Smooth muscle cell of trachea (primary cell): ENCODE measurements at places on chromosomes 12 and 14. TPM values are rescaled to one million over a fixed set of nuclear protein-coding genes. Genes with fewer than 3 reads are reported as not detected.

RDH16 gene
- total RNA-seq = 0.15 and 0.17 TPM in 2 replicates

DAD1 gene
- 272 and 342 TPM in 2 replicates for total RNA-seq

DBX2 gene
- not detected in 2 replicates for total RNA-seq

STAC3 gene
- total RNA-seq = 1.3 TPM in 1 of 2 replicates, not detected in the other

FAM181A gene
- not detected in 2 replicates for total RNA-seq

STX2 gene
- 33.9 and 56.3 TPM in 2 replicates for total RNA-seq

NUP37 gene
- total RNA-seq = 42.8 and 89.4 TPM in 2 replicates

TMCC3 gene
- 0.73 and 0.83 TPM in 2 replicates for total RNA-seq

CLEC6A gene
- not detected in 2 replicates for total RNA-seq

CTDSP2 gene
- 94.2 and 111 TPM in 2 replicates for total RNA-seq

GZMB gene
- total RNA-seq = not detected in 2 replicates

C12orf56 gene
- total RNA-seq = 1.9 and 2.0 TPM in 2 replicates

RPGRIP1 gene
- not detected in 2 replicates for total RNA-seq

GRIP1 gene
- total RNA-seq = 0.73 TPM in 1 of 2 replicates, not detected in the other

MYF5 gene
- not detected in 2 replicates for total RNA-seq

BMP4 gene
- total RNA-seq = 14.8 and 23.3 TPM in 2 replicates

NEUROD4 gene
- total RNA-seq = not detected in 2 replicates

RPS6KL1 gene
- total RNA-seq = 1.0 and 1.2 TPM in 2 replicates

CCDC38 gene
- total RNA-seq = not detected in 2 replicates

PRICKLE1 gene
- total RNA-seq = 3.6 and 8.1 TPM in 2 replicates

LGMN gene
- total RNA-seq = 14.8 and 25.1 TPM in 2 replicates

GPR135 gene
- 3.9 and 4.1 TPM in 2 replicates for total RNA-seq

USP15 gene
- total RNA-seq = 42.7 and 65.6 TPM in 2 replicates

EMP1 gene
- total RNA-seq = 84.7 and 237 TPM in 2 replicates

LMNTD1 gene
- total RNA-seq = 0.44 TPM in 1 of 2 replicates, not detected in the other

PRIMA1 gene
- not detected in 2 replicates for total RNA-seq

TMTC1 gene
- total RNA-seq = 44.1 and 125 TPM in 2 replicates
